NCI-H187 (cell line): ENCODE measurements at places on chromosomes 1 and 21.
A peak's percentile ranks its signal among the peaks of the same experiment; 100 is the strongest.

- DNase-seq, result no peak
These were observed 90.7 kb downstream of the CDC7 start for GRCh38 chr1:91591175-91591974.

DNA sequence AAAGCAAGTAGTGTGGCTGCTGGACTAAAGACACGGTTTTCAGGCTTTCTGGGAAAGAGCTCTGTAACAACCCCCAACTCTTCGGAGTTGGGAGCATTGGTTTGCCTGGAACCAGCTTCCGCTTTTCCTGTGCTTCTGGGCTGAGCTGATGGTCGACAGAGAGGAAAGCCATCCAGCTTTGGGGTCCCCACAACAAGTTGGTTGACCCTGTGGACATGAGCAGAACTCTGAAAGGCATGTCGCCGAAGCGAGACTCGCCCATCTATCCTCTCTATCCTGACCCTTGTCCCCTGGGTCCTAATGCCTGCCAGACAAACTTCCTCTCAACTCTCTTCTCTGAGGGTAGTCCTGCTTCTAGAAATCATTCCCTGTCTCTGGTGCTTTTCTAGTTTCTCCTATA, 31.9 kb upstream of the FCGR2A start:
- no peak for DNase-seq

DNA sequence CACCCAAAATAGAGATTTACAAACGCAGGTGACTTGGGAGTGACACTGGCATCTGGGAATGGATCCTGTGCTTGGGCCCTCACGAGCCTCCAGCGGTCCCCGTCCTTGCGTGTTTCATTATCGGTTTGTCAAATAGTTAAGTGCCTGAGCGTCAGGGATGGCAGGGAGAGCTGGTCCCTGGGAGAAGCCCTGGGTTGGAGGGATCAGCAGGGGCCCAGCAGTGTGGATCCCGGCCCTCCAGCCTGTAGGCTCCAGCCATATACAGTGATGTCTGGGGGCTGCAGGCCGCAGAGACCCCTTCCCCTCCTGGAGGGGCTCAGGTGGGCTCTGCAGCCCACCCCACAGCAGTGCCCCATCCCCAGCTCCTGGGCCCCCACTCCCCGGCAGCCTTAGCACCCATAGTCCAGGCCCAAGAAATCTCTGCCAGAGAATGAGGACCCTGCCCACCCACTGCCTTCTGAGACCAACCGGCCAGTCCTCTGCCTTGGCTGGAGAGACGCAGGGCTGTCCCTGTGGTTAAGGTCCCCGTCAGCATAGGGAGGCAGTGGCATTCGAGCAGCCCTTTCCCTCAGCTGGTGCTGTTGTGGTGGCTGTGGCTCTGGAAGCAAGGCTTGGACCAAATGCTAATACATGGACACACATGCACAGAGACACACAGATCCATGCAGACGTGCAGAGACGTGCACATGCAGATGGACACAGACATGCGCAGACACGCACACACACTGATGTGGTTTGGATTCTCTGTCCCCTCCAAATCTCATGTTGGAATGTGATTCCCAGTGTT, 2.4 kb upstream of the SLC19A1 start:
- no peak for DNase-seq

DNA sequence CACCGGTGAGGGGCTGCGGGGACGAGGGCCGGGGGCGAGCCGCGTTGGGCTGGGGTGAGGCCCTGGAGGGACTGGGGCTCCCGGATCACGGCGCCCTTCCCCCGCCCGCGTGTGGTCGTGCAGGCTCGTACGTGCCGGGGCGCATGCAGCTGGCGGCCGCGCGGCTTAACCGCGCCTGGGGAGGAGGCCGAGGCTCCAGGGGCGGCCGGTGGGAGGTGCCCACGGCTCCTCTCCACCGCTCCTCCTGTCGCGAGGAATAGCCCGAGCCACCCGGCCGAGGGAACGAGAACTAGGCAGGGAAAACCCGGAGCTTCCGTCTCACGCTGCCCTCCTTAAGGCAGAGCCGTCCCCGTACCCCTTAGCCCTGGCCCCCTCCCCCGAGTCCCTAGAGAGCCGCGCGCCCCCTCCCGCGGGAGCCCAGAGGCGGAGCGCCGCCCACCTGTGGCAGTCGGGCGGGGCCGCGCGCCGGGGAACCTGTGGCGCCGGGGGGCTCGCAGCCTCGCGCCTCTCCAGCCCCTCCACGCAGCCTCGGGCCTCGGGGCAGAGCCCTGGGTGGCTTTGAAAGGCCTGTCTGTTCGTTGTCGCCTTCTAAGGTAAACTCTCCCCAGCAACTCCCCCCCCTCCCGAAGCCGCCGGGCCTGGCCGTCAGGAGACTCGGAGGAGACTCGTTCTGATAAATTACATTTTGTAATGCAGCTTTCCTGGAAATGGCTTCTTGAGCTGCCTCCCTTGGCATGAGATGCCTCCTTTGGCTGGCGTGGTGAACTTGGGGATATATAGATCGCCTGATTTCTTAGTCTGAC, 746 bp downstream of the AK4 start:
- DNase-seq, result no peak

- no peak for DNase-seq
These were observed 21.9 kb upstream of the EPS8L3 start for GRCh38 chr1:109785446-109786111.

DNA sequence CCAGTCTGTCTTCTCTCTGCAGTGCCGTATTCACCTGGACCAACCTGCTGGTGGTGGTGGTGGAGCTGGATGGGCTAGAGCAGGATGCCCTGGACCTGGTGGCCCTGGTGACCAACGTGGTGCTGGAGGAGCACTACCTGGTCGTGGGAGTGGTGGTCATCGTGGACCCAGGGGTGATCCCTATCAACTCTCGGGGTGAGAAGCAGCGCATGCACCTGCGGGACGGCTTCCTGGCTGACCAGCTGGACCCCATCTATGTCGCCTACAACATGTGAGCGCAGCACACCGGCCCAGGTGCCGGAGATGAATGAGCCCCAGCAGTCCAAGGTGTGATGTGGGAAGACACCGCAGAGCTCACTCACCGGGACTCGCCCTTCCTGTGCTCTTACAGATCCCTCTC, 37.5 kb downstream of the S100B start:
- DNase-seq, result no peak

- no peak for DNase-seq
These were observed 158.4 kb upstream of the CD34 start for GRCh38 chr1:208069317-208069716.

DNA sequence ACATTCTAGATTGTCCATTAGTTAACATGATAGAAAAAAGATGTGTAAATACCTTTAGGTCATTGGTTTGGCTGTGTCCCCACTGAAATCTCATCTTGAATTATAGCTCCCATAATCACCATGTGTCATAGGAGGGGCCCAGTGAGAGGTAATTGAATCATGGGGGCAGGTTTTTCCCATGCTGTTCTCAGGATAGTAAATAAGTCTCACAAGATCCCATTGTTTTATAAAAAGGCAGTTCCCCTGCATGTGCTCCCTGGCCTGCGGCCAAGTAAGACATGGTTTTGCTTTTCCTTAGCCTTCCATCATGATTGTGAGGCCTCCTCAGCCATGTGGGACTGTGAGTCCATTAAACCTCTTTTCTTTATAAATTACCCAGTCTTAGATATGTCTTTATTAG, 32.5 kb upstream of the SLC44A5 start:
- no peak for DNase-seq

DNA sequence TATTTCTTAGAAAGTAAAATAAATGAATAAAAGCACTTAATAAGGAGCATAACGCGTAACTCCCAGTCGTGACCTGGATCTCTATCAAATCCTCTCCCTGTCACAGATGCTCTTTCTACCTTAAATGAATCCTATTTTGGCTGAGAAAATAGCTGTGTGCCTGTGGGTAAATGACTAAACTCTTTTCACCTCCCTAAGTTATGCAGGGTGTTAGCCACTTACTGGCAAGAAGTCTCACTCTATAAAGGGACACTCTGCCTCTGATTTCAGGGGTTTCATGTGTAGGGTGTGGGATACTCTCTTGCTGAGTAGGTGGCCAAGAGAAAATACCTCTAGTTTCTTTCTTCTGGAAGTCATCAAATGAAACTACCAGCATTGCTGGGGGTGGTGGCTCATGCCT, 24.3 kb upstream of the PPP1R15B start:
- no peak for DNase-seq

DNA sequence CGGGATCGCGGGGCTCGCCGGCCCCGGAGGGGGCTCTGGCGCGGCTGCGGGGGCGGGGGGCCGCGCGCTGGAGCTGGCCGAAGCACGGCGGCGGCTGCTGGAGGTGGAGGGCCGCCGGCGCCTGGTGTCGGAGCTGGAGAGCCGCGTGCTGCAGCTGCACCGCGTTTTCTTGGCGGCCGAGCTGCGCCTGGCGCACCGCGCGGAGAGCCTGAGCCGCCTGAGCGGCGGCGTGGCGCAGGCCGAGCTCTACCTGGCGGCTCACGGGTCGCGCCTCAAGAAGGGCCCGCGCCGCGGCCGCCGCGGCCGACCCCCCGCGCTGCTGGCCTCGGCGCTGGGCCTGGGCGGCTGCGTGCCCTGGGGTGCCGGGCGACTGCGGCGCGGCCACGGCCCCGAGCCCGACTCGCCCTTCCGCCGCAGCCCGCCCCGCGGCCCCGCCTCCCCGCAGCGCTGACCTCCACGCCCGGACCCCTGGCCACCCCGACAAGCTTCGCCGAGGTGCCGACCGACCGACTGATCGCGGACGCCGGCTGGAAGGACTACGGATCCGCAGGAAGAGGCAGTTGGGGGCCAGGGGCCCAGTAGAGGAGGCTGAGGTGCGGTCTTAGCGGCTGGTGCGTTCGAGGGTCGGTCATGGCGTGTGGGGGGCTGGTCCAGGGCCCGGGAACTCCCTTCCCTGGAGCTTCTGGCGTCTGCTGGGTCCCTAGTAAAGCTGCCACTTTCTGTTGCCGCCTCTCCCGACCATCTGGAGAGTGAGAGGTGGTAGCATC, 711 bp downstream of the TRNP1 start:
- DNase-seq, result no peak

GRCh38 chr1:17021896-17022295, 10.2 kb upstream of the ATP13A2 start:
- DNase-seq, result no peak

- DNase-seq, result no peak
These were observed 14.8 kb downstream of the MGST3 start for GRCh38 chr1:165645654-165646366.

GRCh38 chr1:186812570-186812969, 16.2 kb upstream of the PLA2G4A start:
- DNase-seq, result no peak

- no peak for DNase-seq
These were observed 136.2 kb downstream of the DPYD start for GRCh38 chr1:97784661-97785060.

DNA sequence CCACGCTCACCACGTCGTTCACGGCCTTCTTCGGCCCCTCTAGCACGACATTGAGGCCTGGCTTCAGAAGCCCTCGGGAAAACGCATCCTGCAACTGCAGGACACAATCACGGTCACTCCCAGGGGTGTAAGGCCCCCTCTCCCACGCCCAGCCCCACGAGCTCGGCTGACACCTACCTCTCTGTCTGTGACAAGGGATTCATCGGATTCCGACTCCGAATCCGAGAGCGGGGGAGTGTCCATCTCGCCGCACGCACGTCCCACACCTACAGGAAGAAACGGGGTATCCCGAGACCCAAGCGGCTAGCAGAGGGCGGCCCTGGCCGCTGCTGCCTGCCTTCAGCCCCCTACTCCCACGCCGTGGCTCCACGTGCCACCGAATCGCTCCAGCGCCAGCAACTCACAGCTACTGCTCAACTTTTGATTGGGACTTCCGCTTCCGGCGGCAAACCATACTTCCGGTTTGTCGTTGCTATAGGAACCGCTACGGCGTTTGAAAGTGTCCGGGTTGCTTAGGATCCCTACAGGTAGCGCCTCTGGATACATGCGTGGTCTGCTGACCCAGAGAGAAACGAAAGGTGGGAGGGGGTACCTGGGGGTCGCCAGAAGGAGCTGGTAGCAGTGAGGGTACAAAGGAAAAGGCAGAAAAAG, at the start of the genes CFAP57 and EBNA1BP2:
TSS of gene CFAP57 (plus strand) at position 455 of the 651 bp plus-strand sequence. CDS start 424 bp downstream, outside the sequence.
TSS of gene EBNA1BP2 (minus strand) at position 415 of the 651 bp plus-strand sequence. CDS start at position 243, 172 bp downstream.
- peak; percentile 83 for DNase-seq

GRCh38 chr1:173417563-173417962, 59.6 kb upstream of the PRDX6 start:
- no peak for DNase-seq

DNA sequence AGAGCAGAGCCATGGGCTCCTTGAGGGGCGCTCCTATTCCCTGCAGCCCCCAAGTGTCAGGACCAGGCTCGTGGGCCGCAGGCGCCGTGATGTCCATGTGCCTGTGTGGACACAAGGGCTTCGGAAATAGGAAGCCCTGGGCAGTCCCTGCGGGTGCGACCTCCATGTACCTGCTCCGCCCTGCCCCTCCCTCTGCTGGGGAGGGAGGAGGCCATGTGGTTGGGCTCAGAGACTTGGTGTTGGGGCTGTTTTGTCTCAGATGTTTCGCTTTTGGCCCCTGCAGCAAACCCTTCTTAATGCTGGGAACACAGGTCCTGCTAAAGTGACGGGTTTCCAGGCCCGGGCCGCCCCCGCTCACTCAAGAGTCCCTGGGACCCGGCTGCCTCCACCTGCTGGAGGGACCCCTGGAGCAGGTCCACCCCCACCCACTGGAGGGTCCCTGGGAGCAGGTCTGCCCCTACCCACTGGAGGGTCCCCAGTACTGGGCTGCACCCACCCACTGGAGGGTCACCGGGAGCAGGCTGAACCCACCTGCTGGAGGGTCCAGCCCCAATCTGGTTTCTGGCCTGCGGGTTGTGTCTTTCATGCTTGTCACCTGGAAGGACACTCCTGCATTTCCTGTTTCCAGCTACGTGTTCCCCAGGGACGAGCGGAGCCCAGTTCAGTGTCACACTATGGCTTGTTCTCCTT, 156.5 kb downstream of the PEX14 start:
- no peak for DNase-seq

GRCh38 chr1:1537626-1538250, 2.7 kb downstream of the TMEM240 start:
- DNase-seq, result no peak

- no peak for DNase-seq
These were observed 103.7 kb upstream of the PDC start for GRCh38 chr1:186564582-186564981.

GRCh38 chr1:197250616-197251015, 17.4 kb upstream of the CRB1 start:
- no peak for DNase-seq

DNA sequence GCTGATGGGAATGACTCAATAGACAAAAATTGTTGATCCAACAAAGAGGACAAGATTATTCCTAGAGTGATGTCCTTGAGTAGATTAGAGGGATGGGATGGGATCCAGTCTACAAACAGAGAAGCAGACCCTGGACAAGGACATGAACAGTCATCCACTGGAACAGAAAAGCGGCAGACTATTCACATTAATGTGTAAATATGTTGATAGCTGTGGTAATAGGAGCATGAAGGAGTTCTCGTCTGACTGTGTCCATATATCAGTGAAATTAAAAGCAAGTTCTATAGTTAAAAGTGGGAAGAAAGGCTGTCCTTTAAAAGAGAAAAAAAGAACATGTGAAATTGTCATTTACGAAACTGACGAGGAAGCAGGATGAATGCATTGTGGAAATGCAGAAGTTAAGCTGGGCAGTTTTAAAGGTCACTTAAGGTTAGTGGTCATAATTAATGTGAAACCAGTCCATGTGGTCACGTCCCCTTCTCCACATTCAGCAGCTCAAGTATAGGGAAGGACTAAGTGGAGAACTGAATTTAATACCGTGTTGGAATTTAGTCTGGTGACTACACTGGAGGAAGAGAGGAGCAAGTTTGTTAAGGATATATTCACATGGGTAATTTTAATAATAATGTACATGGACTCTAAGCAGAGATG, 62.1 kb downstream of the PIK3R3 start:
- DNase-seq, result no peak
